ENCODE measurements at places on chromosomes 12 and 14.

GRCh38 chr14:24051176-24051788 is 527 bp upstream of the CARMIL3 start:
- DNase-seq = no peak

- DNase-seq = no peak
Measured at GRCh38 chr12:47892819-47893218, 12.0 kb downstream of the VDR start.

GRCh38 chr14:25259470-25259869 is 209.5 kb upstream of the STXBP6 start:
- no peak for DNase-seq

- no peak for DNase-seq
Measured at GRCh38 chr12:54360717-54361456, 3.4 kb downstream of the GPR84 start.

DNA sequence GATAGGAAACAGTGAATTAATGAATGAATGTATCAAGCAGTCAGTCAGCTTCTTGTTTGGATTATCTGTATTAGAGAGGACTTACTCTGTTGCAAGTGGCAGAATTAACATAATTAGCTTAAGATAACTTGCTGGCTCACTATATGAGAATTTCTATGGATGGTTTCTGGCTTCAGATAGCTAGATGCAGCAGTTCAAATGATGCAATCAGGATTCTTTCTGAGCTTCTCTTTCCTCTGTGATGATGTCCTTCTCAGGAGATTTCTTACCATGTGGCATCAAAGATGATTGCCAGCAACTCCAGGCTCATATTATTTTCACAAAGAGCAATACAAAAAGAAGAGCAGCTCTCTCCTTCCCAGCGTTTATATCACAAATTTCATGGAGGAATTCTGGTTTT is 30.7 kb downstream of the FRMD6 start:
- no peak for DNase-seq

- DNase-seq = no peak
Measured at GRCh38 chr14:75751296-75751695, 90.2 kb downstream of the TTLL5 start.

GRCh38 chr12:105226219-105226618 is 9.8 kb downstream of the APPL2 start:
- DNase-seq = no peak

DNA sequence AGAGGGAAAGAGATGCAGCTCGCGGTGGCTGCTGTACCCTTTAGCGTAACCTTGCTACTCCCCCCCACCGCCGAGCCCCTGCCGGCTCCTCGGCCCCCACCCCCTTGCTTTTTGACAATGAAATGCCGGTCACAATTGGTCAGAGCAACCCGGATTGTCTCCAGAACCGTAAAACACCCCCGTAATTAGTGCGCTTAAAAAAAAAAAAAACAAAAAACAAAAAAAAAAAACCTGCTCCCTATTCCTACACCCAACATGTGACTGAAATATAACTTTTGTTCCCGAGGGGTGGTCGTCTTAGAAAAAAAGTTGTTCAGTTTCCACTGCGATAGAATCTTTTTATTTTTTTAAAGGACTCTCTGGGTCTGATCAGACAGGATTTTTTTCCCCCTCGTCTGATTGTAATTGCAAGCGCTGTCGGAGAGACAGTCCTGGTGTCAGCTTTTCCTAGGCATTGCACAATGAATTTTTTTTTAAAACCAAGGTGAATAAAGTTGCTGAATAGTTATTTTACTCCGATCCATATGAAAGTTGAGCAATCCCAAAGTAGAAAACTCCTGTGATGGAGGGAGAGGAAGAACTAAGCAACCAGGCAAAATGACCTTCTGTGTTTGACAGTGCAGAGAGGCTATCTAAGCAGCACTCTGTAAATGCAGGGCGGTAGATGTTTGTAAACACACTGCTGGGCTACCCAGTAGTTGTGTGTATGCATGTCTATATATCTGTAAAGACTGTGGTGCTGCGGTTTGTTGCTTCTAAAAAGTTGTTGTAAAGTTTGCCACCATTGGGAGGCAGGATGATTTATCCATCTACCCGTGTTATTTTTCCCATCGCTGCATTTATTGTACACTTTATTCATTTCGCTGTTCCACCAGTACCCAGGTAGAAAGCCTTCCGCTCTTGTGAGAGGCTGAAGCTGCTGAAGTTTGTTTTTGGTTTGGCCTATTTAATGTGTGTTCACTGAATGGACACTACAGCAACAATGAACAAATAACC is 1.1 kb downstream of the ETV6 start:
- no peak for DNase-seq

DNA sequence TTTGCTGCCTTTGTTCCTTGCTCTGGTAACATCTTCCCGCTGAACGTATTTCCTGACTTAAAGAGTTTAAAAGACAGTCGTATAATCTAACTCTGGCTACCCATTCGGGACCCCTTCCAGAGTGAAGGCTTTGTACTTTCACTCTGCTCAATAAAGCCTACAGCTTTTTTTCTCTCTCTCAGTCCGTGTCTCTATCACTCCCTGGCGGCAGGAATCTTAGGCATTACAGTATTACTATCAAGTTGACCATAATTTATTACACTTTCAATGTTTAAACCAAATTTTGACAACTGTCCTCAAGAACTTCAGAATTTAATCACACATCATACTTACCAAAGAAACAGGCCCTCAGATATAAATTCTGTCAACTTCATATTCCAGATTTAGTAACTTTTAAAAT is 967.9 kb downstream of the FSCB start:
- no peak for DNase-seq

DNA sequence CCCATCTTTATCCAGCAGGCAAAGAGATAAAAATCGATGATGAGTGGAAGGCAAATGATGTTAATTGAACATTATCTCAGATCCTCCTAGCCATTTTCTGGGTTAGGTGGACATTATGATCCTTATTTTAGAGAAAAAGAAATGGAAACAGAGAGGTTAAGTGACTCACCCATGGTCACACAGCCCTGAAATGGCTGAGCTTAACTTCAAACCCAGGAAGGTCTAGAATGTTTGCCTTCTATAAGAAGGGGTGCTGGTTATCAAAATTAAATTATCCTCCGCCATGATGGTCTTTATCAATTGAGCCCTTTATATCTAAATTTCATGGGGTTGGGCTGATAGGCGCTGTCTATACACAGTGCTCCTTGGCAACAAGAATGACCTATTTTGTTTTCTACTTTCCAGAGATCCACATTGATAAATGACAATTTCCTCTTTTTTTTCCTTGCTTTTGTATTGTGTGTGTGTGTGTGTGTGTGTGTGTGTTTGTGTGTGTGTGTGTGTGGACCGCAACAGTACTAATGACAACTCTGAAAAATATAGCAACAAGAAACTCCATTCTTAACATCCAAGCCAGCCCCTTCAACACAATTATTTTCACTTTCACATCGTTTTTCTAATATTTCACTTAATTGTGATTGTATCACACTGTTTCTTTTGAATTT is 571.9 kb downstream of the VRK1 start:
- DNase-seq = no peak

DNA sequence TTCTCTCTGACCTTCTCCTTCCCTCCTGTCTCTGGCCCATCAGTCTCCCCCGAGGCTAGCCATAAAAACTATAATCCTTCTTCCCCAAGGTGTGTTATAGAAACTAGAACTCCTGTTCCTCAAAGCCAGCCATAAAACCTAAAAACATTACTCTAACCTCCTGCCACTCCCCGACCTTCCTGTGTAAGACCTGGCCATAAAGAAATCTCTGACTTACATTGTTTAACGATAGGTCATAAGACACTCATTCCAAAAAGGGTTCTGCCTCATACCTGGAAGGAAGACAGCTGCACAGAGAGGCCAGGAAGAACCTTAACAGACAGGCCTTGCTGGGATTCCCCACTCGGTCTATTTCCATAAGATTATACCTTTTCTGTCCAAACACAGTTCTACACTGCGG is 70.9 kb upstream of the EEA1 start:
- DNase-seq = no peak

DNA sequence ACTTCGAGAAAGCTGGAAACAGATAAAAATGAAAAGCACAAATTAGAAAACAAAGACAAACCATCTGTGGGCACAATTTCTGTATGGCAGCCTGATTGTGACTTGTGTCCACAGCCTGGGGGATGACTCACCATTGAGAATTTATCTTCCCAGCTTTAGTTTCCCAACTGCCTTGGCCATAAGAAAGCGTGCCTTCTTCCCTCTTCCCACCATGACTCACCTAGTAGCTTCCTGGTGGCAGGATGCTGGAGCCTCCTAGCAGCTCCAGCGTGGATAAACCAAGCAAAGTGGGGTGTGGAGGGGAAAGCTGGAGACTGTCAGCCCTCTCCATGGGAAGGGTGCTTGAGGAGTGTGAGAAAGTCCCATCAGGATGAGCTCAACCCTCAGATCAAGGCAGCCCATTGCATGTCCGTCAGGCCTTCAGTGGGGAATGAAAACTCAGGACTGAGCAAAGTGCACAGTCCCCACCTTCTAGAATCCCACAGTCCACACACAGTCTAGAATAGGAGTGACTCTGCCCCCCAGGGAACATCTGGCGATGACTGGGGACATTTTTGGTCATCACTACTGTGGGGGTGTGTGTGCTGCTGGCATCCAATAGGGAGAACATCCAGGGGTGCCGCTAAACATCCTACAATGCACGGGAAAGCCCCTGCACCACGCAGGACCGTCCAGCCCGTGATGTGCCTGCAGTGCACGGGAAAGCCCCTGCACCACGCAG is 22.4 kb upstream of the SERPINA6 start:
- DNase-seq = no peak

GRCh38 chr12:116135209-116135930 is 142.1 kb downstream of the MED13L start:
- DNase-seq = no peak

GRCh38 chr12:6132496-6132895 is 8.0 kb upstream of the VWF start:
- DNase-seq = no peak

DNA sequence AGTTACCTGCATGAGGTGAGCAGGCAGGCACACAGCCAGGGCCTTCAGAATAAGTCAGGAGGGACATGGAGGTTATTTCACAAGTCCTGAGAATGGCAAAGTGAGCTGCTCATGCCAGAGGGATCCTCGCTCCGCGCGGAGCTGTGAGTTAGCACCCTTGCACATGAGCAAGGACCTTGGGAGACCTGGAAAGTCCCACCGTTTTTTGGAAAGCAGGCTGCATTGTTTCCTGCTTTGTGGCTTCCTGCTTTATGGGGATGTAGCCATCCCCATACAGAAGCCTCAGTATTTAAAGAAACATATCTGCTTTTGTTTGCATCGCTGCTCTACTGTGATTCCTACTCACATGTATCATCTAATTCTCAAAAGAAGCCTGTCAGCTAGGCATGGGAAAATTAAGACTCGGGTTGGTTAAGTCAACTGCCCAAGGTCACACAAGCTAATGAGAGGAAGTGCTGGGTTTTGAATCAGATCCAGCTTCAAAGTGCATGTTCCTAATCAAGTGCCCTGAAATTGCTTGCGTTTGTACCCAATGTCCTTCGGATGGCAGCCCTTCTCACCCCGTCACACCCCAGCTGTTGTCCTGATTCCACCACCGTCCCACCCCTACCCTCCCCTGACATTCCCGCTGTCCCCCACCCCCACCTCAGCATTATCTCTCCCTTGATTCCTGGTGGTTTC is 106.2 kb downstream of the CRACR2A start:
- DNase-seq = no peak

DNA sequence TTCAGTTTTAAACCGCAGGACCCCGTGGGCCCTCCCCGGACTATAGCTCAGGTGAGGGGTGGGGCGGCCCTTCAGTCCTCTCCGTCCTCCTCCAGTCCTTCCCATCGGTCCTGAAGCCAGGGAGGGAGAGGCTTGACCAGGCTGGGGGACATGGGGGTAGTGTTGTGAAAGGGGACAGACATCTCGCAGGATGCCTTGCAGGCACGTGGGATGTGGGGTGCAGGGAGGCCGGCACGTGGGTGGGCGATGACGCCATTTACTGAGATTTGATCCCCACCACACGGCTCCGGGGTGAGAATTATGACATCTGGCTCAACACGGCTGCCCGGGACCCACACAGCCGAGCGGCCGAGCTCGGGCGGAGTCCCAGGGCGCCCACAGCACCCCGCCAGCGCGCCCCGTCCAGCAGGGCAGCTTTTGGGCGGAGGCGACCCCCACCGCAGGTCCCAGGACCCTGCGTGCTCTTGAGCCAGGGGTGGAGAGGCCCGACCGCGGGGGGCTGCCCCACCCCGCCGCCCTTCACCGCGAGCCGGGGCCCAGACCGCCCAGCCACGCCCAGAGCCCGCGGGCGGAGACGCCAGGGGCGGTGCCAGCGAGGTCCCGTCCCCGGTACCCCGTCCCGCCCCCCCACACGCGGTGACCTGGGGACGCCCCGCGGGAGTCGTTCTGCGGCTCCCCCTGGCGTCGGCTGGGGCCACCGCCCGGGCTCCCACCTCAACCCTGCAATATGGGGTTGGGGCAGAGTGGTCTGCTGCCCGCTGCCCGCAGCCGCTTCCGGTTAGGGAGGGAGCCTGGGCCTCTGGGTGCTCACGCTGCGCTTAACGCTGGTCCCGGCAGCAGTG is 3.3 kb upstream of the EXOC3L4 start:
- DNase-seq = no peak

DNA sequence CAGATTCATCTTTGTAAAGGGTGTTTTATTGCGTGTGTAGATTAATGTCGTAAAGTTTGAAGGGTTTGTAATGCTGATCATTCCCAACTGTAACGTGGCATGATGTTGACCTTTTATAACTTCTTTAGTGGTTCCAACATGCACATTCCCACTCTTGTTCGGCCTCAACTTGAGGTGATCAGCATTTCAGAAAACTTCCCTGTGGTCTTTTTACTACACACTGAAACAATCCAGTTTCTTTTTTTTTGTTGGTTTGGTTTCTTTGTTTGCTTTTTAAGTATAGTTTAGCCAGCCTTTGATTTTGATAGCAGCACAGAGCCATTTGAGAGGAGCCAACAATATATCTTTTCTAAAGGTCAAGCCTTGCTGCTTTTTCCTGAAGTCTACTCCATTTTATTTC is 22.8 kb downstream of the UTP20 start:
- no peak for DNase-seq

DNA sequence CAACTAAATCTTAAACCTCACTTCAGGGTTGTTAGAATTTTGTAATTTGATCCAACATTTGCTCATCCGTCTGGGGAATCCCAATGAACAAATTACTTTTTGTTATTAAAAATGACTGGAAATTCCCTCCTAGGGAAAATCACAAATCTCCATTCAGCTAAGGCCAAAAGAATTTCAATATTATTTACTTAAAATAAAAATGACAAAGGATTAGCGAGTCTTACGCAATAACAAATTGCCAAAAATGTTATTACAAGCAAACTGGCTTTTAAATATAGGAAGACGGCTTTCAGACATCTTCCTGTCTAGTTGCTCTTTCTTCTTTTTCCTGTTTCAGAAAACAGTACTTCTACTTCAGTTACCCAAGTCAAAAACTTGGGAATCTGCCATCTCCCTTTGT is 92.4 kb upstream of the TSPAN8 start:
- no peak for DNase-seq

GRCh38 chr12:28603239-28603638 is 413.0 kb downstream of the CCDC91 start:
- no peak for DNase-seq

GRCh38 chr12:110992909-110993308 is 72.5 kb upstream of the MYL2 start:
- no peak for DNase-seq
